CD4-positive, alpha-beta T cell treated with Interferon alpha-2 for 1 hour (primary cell): ENCODE measurements at places on chromosomes 13 and 19.

DNA sequence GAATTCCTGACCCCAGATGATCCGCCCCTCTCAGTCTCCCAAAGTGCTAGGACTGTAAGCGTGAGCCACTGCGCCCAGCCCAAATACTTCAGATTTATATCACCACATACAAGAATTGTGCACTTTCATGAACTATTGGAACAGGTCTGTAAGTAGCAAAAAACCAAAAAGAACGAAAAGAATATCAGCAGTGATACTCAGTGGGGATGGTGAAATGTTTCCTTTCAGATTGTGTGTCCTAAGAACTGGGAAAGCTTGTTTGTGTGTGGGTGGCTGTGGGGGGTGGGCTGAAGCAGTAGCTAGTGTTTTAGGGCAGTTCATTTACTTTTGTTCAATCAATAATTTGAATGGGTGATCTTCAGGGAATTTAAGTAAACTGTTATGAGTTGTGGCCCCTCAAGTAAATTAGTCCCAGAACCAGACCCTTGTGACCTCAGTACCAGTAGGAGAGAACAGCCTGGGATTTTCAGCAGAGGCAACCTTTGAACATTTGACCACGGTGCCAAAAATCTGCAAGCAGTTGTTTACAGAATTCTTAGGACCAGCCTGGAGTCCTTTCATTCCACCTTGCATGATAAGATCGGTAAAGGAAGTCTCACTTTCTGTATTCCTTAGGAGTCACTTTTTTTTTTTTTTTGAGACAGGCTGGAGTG, 106.6 kb downstream of the LRCH1 start:
- no peak for DNase-seq

GRCh38 chr13:93224535-93224934, 2.1 kb upstream of the GPC6 start:
- DNase-seq, result no peak

- DNase-seq, result peak; percentile 31
Observed at GRCh38 chr13:42333613-42334328, 61.8 kb downstream of the AKAP11 start.

- peak; percentile 73 for DNase-seq
Observed at GRCh38 chr19:47032171-47032811, 12.7 kb downstream of the NPAS1 start.

DNA sequence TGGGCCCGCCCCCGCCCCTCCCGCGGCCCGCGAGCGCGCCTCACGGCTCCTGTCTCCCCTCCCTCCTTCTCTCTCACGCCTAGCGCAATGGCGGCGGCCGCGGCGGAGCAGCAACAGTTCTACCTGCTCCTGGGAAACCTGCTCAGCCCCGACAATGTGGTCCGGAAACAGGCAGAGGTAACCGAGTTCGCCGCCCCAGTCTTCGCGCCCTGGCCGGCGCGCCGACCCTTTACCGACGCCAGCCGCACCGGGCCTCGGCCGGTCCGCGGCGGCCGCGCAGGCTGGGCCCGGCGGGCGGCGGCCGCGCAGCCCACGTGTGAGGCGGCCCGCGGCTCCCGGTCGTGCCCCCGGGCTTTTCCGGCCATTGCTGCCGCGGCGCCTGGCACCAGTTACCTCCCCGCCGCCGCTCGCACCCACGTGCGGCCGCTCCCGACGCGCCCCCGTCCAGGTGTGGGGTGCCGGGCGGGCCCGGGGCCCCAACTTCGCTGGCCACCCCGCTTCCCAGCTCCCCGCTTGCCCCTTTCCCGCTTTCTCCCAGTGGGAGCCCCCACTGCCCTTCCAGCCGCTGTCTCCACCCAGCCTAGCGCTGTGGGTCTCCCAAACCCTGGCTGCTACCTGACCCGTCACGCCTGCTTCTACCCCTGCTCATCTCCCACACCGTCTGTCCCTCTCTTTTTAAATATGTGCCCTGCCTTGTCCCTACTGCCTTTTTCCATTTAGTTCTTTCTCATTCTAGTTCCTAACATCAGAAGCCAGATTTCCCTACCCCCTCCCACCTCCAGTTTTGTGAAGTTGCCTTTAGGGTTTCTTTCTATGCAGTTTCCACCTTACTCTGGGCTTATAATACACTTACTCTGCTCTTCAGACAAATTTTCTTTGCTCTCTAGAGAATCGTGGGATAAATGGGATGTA, 23.4 kb downstream of the IPO5 start:
- no peak for DNase-seq

DNA sequence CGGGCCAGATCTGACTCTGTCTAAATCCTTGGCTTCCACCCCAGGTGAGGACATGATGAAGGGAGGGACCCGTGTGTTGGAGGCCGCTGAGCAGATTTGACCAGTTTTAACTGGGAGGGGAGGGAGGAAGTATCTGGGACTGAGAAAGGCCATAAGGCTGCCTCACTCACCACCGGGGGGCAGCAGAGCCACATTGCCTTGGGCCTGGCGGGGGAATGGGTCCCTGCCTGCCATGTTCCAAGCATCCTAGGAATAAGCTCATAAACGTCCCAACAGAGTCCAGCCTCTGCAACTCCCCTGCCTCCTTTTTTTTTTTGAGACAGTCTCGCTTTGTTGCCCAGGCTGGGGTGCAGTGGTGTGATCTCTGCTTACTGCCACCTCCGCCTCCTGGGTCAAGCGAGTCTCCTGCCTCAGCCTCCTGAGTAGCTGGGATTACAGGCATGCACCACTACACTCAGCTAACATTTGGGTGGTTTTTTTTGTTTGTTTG, 15.5 kb downstream of the MAST3 start:
- peak; percentile 82 for DNase-seq

- no peak for DNase-seq
Observed at GRCh38 chr13:33251131-33251661, 34.4 kb downstream of the STARD13 start.

DNA sequence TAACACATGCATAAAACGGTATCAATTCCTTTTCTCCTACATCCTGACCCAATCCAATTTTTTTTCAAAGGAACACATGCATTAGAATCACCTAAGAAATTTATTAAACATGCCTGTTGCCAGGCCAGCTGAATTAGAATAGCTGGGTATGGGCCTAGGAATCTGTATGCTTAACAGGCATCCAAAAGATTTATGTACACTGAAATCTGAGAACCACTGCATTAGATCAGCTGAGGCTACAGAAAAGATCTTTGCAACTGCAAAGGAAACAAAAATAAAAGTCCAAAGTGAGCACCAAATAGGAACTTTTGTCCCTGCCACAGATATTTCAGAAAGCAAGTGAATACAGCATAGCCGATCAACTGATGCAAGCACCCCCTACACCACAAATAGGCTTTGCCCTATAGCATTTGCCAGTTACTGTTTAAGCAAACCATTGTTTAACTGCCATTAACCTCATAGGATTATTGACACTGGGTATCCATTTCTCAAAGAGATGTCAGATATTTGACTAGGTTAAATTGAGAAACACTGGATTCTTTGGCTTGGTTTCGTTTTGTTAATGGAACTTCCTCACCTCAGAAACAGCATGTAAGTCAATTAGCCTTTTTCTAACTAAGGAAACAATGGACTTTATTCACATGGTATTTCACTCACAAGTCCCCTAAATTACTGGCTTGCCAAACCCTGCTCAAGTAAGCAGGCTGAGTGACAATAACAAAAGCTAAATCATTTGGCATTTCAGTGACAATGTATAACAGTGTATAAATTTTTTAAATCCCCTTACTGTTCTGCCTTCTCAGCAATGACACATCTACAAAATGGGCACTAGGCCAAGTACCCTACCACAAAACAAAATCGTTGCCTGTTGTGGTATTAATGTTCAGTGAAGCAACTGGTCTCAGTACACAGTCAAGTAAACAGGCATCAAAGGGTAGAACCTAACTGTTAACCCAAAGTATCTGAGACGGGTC, 67.8 kb downstream of the SUCLA2 start:
- no peak for DNase-seq

DNA sequence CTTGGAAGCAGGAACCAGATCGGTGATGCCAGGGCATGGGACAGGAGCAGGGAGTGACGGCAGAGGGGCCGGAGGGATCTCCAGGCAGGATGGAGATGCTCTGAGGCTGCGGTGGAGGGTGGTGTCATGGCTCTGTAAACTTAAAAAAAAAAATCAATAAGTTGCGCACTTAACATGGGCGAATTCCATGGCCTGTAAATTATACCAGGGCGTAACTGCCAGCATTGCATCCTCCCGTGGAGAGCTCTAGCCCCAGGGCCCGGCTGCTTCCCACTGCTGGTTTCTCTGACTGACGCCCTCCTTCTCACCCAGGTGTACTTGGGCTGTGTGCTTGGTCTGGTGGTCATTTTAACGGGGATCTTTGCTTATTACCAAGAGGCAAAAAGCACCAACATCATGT, 8.7 kb downstream of the ATP12A start:
- no peak for DNase-seq

DNA sequence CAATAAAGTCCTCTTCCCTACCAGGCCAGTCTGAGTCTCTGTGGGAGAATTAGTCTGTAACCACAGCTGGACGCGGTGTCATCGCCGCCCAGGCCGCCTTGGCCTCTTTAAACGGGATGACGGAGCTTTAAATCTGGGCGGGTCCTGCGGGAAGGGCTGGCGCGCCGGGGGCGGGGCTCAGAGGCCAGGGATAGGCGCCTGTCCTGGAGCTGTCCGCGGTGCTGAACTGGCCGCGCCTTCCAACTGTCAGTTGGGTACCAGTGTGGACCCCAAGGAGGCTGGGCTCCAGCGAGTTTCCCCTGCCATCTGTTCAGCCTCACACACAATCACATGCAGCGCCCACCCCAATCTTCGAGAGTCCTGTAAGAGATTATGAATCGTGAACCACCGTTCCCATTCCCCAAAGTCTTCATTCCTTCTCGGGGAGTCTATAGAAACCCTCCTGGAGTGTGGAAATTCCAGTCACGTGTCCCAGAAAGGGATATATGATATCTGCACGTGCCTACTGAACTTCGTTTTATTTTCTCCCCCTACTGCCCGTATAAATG, 11.5 kb downstream of the APLP1 start:
- peak; percentile 77 for DNase-seq

- DNase-seq, result no peak
Observed at GRCh38 chr13:38090913-38091312, 221.3 kb upstream of the TRPC4 start.

DNA sequence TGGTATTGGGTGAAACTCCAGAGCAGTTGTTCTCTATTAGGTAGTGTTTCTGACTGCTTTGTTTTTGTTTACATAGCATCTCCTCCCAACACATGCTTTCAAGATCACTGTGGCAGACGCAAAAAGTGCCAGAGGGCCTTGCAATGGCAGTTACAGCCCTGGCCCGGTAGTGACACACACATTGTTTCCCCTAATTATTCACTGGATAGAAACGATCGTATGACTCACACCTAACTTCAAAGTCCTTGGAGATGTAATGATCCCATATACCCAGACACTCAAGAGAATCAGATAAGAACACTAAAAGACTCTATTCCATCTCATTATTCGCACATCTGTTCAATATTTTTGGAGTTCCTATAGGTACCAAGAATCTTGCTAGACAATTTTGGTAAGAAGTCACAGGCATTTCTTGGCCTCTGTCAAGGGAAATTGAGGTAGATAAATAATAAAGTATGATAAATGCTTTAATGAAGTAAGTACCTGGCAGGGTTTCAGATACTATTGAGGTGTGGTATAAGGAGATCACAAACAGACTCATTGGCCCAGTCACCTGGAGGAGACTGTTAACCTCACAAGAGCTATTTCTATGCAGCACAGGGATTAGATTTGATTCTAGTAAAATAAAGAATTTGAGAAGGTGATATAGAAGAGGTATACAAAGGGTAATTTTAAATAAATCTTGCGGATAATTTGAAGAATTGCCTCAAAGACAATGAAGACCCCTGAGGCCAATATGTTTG, 485.3 kb downstream of the SLITRK6 start:
- no peak for DNase-seq

DNA sequence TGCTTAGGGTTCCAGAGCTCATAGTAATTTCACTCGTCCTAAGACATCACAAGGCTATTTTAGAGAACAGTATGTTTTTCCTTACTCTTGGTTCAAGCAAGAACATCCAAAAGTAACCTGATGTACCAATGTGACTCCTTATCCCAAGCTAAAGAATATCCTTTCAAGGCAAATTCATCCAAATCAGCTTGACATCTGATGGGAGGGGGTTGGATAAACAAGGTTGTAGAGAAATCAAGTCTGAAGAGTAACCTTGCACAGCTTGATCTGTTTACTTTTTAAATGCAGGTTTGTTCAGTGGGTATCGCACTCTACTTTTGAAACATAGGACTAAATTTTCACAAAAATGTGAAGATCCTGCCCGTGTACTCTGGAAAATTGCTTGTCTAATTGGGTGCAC, 201.2 kb downstream of the GGACT start:
- DNase-seq, result no peak

GRCh38 chr19:18321734-18322102, 1.2 kb downstream of the LSM4 start:
- no peak for DNase-seq

GRCh38 chr19:53157626-53158025, 1.2 kb downstream of the ZNF347 start:
- no peak for DNase-seq

DNA sequence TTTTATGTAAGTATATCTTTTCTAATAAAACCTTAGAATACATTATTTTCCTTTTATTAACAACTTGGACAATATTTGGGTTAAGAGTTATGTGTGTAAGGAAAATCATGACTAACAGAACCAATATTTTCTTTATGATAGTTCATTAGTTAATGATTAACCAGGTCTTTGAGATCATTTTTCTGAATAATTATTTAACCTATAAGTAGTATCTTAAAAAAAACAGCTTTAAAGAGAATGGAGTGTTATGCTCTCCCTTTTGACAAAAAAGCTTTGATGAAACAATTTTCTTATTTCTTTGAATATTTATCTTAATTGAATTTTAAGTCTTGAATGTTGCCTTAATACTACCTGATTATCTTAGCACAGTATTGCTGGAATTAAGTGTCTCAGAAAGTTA, 3.8 kb downstream of the SLAIN1 start:
- no peak for DNase-seq

DNA sequence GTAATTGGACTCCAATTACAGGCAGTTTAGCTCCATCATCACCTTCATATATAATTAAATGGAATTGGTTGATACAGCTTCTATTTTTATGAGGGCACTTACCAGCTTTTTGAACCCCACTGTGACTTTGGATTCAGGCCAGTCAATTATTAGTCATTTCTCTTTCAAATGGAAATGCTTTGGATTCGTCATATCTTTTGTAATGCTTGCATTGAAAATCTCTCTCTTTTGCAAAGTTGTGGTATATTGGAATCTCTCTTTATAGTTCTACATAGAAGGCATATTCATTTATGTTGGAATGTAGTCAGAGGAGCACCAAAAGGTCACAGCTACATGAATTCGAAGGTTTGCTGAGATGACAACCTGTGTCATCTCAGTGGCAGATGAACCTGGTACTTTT, 1074.3 kb upstream of the SLC10A2 start:
- no peak for DNase-seq

- DNase-seq, result no peak
Observed at GRCh38 chr19:45368737-45369340, 1.5 kb downstream of the ERCC2 start.

GRCh38 chr13:41099986-41100385, 32.6 kb downstream of the KBTBD6 start:
- DNase-seq, result no peak

- DNase-seq, result no peak
Observed at GRCh38 chr13:108742701-108743451, 113.5 kb downstream of the MYO16 start.

- no peak for DNase-seq
Observed at GRCh38 chr13:111551204-111551820, 230.9 kb downstream of the TEX29 start.
